Activated CD4-positive, alpha-beta T cell treated with anti-CD3 and anti-CD28 coated beads, Interleukin-2, amount 10 ng/mL, durations not matched to agents 24 days and 14 days (primary cell): ENCODE measurements at places on chromosomes 1 and 21.

DNA sequence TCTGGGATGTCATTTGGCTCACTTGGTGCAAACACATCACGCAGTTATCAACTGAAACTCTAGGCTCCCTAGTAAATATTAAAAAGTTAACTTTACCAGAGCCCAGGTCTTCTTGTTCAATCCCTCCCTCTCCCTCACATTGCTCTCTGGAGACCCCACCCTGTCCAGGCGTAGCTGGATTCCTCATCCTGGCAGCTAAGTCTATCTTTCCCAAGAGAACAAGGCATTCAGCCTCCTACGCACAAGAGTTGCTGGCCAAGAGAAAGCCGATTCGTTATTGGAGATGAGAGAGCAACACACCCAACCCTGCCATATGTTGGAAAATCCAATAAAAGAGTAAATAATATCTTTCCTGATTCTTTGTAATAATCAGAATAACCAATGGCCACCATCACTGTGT lies 117.9 kb downstream of the SLC30A10 start:
- no peak for DNase-seq

GRCh38 chr1:226787071-226787470 lies 48.0 kb upstream of the ITPKB start:
- DNase-seq = no peak

- no peak for DNase-seq
Measured at GRCh38 chr1:37725851-37726613, 33.7 kb downstream of the CDCA8 start.

GRCh38 chr21:45388011-45388521 lies 16.9 kb upstream of the COL18A1 start:
- no peak for DNase-seq

- DNase-seq = no peak
Measured at GRCh38 chr1:223337174-223337869, 26.7 kb downstream of the SUSD4 start.

- no peak for DNase-seq
Measured at GRCh38 chr1:62879962-62880361, 96.0 kb downstream of the ATG4C start.

- DNase-seq = no peak
Measured at GRCh38 chr1:14706631-14707030, 108.1 kb downstream of the KAZN start.

GRCh38 chr1:42173155-42173933 lies 8.8 kb upstream of the GUCA2A start:
- peak; percentile 89 for DNase-seq

- DNase-seq = no peak
Measured at GRCh38 chr1:247316590-247317197, 15.0 kb downstream of the ZNF496 start.

DNA sequence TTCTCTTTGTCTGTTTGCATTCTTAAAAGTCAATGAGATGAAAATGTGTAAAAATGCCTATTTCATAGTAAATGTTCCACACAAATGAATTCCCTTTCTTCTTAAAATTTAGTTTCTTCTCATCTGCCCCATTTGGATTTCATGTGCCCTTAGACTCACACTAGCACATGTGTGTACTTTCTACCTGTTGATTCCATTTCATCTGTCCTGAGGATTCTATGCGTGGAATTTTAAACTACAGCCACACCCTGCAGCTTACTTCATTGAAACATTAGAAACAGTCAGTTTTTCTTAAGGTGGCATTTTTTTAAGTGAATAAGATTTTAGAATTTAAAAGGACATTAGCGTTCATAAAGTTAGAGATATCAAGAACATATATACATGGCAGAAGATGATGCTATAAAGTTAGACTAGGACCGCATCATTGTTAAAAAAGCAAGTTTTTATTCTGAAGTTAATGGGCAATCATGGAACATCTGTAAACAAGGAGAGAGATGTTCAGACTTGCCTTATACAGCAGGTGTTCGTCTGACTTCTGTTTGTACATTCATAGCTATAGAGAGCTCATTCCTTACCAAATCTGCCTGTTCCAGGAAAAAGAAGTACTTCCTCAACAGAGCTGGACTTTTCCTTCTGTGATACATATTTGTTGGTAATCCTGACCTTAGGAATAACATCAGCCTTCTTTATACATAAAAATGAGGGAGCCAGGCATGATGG lies 3.9 kb upstream of the TUT4 start:
- DNase-seq = no peak

DNA sequence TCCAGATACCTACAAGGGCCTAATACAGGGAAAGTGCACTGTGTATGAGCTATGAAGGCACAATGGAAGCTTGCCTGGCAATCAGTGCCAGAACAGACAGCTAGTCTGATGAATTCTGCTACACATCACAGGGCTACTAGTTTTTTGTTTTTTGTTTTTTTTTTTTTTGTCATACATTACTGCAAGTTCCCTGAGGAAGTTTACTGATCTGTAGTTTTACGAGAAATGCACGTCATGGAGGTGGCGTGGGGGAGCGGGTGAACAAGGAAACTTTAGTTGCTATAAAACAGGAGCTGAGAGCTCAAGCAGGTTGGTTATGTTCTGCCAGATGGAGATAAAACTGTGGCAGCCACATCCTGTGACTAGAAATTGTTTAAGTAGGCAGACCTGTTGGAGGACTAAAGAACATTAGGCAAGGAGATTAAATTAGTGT lies 17.7 kb downstream of the PTPRC start:
- DNase-seq = peak; percentile 93

GRCh38 chr1:193952778-193953374 lies 766.5 kb upstream of the B3GALT2 start:
- no peak for DNase-seq

DNA sequence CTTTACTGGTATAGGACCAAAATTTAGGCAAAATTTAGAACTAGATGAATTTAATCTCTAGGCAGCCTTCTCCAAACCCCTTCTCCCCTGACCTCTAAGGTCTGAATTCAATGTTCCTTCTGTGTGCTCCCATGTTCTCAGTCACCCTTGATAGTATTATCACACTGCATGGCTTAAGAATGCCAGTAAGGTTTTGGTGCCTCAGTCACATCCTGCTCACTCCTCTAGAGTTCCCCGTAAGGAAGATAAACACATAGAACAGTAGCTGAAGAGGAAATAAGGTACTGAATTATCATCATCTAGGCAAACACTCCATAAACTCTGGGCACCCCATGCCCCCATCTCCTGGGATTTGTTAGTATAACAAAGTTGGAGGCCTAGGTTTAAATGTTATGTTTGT lies 18.2 kb downstream of the PRRX1 start:
- no peak for DNase-seq

DNA sequence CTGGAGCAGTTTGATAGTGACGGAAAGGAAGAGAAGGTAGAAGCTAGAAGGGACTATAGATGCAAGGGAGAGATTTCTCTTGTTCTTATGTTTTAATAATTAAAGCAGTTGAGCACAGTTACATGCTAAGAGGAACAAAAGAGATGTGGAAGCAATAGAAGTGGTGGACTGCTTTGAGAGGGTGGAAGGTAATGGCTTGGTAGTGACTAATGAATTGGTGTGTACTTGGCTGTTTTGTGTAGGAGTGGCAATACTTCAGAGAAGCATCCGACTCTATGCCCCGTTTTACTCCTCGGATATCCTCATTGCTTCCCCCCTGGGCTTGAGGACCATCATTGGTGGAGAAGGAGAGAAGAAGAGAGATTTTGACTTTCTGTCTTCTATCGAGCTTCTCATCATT lies 12.8 kb downstream of the UTP25 start:
- no peak for DNase-seq

GRCh38 chr1:50529510-50529909 lies 106.3 kb upstream of the DMRTA2 start:
- no peak for DNase-seq

- DNase-seq = peak; percentile 83
Measured at GRCh38 chr1:181099152-181100014, 10.9 kb downstream of the IER5 start.

DNA sequence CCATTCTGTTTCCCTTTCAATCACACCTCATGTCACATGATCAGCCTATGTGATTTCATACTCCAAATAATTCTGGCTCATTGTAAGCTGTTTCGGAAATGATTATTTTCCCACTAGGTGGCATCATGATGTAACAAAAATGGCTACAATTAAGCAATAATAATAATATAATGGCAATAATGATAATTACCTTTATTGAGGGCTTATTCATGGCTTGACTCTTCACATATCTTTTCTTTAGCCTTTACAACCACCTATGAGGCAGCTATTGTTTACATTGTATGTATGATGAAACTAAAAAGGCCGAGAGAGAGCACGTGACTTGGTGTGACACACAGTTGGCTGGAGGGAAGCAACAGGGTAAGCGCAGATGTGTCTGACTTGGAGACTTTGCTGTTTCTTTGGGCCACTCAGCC lies 12.5 kb upstream of the KPRP start:
- no peak for DNase-seq

DNA sequence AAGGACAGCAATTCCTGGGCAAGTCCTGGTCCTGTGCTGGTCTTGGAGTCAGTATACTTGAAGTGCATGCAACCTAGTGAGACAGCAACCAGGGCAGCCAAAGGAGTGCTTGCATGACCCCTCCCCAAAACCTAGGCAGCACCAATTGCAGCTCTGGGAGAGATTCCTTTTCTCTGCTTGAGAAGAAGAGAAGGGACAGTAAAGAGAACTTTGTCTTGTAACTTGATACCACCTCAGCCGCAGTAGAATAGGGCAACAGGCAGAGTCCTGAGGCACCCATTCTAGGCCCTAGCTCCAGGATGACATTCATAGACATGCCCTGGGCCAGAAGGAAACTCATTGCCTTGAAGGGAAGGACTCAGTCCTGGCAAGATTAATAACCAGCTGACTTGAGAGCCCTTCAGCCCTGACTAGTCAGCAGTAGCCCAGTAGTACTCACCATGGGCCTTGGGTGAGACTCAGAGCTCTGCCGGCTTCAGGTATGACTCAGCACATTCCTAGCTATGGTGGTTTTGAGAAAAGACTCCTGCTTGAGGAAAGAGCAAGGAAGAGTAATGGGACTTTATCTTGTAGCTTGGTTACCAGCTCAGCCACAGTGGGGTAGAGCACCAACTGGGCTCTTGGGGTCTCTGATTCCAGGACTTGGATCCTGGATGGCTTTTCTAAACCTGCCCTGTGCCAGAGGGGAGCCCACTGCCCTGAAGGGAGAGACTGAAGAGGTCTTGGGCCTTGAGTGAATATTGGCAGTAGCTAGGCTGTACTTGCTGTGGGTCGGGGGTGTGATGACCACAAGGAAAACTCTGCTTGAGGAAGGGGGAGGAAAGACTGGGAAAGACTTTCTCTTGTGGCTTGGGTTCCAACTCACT lies 51.7 kb upstream of the ACADM start:
- no peak for DNase-seq

DNA sequence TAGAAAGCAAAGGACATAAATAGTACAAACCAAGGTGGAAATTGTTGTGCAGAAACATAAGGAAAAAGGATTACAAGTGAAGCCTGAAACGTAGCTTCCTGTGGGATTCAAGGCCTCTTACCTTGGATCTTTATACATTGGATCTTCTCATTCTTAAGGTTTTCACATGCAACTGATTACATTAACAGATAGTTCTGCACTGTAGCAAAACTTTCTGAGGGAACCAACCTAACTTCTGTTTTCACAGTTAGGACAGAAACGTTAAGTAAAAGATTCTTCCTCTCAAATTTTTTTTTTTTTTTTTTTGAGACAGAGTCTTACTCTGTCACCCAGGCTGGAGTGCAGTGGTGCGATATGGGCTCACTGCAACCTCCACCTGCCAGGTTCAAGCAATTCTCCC lies 7.8 kb upstream of the TM2D1 start:
- DNase-seq = no peak

- no peak for DNase-seq
Measured at GRCh38 chr21:45297329-45297728, 9.6 kb upstream of the POFUT2 start.

- DNase-seq = no peak
Measured at GRCh38 chr1:158147869-158148268, 32.8 kb upstream of the CD1D start.

GRCh38 chr1:30848130-30848529 lies 60.4 kb downstream of the SDC3 start:
- no peak for DNase-seq

GRCh38 chr1:51313961-51314777 lies 16.2 kb downstream of the TTC39A start:
- DNase-seq = no peak

- DNase-seq = no peak
Measured at GRCh38 chr1:207312604-207312920, 8.9 kb upstream of the CD55 start.

GRCh38 chr21:30333736-30334135 lies 3.8 kb downstream of the KRTAP27-1 start:
- DNase-seq = no peak

DNA sequence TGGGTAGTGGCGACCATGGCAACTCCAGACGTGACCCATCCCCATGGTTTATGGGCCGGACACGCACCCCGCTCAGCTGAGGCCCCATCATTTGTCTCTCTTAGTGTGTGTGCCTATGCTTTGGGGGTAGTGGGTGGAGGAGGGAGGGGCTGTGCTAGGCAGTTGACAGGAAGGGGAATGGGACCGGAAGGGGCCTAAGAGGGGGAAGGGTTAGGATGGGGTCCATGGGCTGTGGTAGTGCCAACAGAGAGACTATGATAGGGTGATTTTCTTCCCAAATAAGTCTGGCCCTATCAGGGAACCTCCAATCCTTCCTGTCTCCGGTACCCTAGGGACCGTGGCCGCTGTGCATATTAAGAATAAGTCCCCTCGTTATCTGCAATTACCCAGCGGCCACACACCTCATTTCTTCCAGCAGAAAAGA lies 9.9 kb downstream of the DMAP1 start:
- no peak for DNase-seq

GRCh38 chr21:27649762-27650161 lies 682.9 kb upstream of the ADAMTS5 start:
- no peak for DNase-seq

DNA sequence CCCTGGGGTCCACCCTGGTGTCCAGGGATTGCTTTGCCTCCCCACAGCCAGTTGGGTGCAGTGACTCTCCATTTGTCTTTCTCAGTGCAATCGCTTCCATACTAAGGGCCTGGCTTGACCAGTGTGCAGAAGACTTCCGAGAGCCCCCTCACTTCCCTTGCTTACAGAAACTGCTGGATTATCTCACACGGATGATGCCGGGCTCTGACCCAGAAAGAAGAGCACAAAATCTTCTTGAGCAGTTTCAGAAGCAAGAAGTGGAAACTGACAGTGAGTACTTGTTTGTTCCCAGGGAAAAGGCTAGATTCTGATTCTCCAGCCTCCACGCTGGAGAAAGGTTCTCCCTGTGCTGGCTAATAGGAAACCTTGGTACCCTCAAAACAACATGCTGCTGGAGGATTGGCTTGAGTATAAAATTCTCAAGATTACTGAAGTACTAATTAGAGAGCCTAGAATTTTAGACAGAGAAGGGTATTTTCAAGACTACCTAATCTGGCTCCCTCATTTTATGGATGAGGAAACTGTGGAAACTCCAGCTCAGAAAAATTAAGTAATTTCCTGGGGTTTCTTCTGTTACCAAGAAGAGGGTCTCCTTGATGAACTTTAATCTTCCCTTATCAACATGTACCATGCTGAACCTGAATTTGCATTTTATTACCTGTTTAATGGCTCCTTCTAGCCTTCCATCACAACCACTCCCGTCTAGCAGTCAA lies 75.8 kb downstream of the RGL1 start:
- no peak for DNase-seq
